ENCODE measurements at places on chromosomes 7 and 10.

DNA sequence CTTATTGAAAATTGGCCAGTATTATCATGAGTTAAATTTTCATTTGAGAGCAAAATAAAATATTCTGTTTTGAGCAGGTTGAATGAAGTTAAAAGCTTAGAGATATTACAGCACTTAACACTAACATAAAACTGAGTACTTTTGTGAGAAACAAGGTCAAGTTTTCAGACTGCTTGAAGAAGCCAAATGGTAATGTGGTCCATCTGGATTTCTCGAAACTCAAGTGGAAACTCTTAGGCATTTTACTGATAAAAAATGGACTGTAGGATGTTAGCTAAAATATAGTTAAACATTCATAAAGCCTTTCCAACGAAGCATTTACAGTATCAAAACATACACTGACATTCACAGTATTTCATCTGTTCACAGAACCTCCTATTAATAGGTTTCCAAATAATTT lies 528.1 kb upstream of the SEMA3D start:
- no peak for DNase-seq

DNA sequence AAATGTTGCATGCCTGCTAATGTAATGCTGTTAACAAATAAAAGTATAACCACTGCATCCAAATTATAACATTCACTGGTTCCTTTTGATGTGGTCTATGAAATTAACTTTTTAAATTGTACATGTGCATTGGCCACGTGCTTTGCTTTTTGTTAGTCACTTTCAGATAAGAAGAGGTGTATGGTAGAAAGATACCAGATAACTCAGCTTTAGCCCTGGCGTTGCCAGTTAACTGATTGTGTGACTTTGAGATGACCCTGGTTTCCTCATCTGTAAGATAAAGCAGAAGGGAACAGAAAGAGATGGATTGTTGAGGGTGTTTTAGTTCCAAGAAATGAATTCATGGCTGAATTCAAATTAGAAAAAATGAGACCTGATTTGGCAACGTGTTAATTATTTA lies 1.9 kb upstream of the TRDMT1 start:
- DNase-seq, result no peak

- DNase-seq, result no peak
Measured at GRCh38 chr10:43109671-43110249, 28.5 kb upstream of the CSGALNACT2 start.

DNA sequence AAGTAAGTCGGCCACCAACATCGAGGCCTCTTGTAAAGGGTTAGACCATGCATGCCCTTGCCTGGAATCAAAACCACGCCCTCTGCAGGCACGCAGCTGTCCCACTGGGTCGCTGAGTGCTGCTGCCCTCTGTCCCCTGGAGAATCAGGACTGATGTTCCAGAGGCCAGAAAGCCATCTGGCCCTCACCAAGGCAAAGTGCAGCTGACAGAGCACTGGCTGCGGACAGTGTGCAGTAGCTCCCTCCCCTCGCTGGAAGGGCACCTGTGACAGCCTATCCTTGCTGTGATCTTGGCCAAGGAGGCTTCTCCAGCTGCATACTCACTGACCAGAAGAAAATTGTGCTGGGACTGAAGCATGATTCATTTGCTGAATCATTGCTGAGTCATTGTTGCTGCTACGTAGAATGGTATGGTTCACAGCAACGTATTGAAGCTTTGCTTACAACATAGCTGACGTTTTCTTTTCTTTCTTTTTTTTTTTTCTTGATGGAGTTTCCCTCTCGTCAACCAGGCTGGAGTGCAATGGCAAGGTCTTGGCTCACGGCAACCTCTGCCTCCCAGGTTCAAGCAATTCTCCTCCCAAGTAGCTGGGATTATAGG lies 30.4 kb downstream of the DDC start:
- DNase-seq, result peak; percentile 29

DNA sequence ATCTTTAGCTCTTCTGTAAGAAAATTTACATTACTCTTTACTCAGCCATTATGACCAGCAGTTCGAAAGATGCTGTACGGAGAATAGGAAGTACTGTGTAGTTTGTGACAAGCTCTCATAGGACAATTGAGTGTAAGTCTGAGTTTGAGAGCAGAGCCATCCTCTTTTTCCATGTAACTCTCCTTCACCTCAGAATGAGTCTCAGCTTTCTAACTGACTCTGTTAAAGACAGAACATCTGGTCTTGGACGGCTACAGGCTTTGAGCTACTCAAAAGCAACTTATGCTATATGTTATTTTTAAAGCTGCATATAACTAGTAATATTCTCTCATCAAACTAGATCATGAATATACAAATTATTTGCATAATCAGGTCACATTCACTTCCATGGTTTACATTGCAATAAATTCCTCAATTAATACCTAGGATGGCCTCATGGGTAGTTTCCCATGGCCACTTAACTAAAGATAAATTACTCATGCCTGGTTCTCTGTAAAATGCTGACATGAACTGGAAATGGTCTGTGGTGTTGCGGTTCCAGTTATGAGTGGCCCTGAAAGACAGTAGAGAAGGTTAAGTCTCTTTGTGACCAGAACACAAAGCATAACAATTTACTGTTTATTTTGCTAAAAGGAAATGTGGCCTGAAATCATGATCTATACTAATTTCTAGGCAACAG lies 358.7 kb downstream of the PHF14 start:
- peak; percentile 25 for DNase-seq

- no peak for DNase-seq
Measured at GRCh38 chr10:132712743-132713142, 73.2 kb downstream of the NKX6-2 start.

DNA sequence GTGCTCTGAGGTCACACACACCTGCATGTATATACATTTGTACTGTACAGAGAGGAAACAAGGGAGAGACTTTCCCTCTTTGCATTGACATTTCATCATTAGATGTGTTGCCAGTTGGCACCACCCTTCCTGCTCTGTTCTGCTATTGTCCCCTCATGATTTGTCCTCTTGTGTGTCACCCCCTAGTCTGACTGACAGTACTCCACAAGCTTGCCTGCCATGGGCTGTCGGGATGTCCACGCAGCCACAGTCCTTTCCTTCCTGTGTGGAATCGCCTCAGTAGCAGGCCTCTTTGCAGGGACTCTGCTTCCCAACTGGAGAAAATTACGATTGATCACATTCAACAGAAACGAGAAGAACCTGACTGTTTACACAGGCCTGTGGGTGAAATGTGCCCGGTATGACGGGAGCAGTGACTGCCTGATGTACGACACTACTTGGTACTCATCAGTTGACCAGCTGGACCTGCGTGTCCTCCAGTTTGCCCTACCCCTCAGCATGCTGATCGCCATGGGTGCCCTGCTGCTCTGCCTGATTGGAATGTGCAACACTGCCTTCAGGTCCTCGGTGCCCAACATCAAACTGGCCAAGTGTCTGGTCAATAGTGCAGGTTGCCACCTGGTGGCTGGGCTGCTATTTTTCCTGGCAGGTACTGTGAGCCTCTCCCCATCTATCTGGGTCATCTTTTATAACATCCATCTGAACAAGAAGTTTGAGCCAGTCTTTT lies 9.4 kb downstream of the CLDN12 start:
- peak; percentile 33 for DNase-seq

DNA sequence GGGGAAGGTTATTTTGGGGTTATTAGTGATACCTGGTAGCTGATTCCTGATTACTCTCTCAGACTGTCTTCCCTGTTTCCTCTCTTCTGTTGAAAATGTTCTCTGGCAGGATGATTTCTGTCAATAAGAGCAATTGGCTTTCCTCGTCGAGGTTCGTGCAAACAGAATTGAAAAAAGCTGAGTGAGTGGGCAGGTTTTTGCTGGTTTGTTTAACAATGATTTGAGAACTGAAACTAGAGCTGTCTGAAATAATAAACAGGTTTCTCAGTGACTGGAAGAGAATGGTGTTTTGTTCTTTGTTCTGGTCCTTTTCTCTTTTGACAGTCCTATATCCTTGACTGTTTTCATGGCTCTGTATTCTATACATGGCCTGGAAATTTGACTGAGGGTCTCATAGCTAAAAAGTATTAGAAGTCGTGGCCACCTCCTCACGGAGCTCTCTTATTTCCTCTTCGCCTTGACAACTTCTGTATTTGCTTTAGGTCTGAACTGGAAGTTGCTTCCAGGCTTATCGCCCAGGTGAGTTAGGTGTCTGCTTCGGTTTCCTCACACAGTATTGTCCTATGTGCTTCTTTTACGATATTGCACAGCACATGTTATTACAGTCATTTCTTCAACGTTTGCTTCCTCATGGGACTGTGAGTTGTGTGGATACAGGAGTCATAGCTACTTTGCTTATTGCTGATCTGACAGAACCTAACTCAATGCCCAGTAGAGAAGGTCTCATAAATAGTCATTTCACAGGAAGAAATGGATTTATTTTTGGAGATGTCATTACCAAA lies 403.6 kb downstream of the NRG3 start:
- DNase-seq, result no peak

DNA sequence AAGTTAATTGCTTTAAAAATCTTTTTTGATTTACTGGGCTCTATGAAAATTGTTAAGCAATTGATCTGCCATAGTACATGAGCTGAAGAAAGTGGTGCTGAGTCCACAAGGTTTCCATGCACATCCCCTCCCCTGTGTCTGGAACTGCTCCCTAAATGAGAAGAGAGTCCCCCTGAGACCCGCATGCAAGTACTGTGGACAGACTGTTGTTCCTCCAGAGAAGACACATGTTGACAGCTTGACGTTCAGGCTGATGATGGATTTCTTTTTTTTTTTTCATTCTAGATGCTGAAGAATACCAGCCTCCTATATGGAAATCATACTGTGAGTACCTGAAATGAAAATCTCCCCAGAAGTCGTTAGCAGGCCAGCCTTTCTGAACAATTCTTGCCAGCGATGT lies 159.8 kb downstream of the CHN2 start:
- no peak for DNase-seq

DNA sequence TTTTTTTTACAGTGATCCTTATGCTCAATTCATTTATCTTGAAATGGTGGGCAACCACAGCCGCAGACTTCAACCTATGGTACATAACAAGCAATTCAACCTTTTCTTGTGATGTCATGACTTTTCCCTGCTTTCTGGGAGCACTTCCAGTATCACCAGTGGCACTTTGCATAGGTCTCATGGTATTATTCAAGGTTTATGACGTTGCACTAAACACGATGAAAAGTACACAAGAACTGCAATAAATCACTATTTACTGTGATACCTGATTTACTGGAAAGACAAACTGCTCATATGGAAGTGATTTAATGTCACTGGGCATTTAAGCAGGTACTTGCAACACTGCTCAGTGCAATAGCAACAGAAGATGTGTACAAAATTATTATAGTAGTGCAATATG lies 251.7 kb upstream of the CXCL12 start:
- DNase-seq, result no peak

DNA sequence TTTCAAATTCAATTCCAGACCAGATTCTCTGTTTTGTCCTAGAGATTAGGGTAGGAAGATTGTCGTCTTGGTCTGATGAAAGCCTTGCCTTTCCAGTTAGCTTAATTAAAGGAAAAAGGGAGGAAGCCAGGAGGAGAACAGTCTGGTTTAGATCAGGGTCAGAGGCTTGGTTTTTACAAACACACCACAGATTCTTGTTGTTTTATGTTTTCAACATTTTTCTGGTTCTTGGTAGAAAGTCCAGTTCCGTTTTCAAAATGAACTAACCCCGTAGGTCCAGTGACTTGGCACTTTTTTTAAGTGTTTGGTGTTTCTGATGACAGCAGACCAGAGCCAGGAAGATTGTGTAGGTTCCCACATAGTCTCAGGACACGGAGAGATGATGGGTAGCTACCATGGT lies 167.1 kb upstream of the INHBA start:
- no peak for DNase-seq

DNA sequence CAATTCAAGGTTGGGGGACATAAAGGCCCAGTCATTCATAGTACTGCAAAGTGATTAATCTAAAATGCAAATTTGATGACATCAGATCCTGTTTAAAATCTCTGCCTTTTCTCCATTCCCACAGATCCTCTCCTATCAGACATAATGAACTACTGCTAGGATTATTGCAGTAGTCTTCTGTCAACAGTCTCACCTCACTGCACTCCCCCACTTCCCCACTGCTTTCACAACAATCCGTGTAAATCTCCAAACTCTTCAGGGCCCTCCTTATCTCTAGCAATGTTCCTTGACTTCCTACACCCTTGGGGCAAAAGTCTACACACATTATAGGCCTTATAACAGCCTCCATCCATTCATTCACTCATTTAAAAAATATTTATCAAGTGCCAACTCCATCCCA lies 112.4 kb downstream of the KBTBD2 start:
- DNase-seq, result no peak

DNA sequence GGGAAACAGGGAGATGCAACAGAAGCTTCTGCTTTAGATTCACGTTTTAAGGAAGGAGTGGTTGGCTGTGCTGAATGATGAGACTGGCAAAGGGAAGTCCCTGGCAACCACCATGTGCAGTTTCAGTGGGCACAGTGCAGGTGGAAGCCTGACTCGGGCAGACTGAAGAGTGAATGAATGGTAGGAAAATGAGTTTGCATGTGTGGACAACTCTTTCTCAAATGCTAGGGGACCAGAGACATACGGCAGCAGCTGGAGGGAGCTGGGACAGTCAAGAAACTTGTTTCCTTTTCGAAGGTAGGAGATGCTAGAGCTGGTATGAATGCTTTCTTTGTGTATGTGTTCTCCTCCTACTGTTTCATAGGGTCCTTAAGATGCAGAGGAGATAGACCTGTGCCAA lies 29.0 kb downstream of the PODXL start:
- DNase-seq, result no peak

GRCh38 chr10:44724415-44725174 lies 186.5 kb upstream of the TMEM72 start:
- no peak for DNase-seq

Measured in stimulated activated CD8-positive, alpha-beta memory T cell treated with anti-CD3 and anti-CD28 coated beads, Interleukin-4, amount 100 ng/mL, for 48 hours (primary cell).